ENCODE measurements at places on chromosomes 1 and 21.

- no peak for DNase-seq
Observed at GRCh38 chr1:156153362-156153761, at the start of gene SEMA4A. TSS of gene SEMA4A (plus strand) at chr1:156153585. CDS start at chr1:156154579, 994 bp downstream.

- no peak for DNase-seq
Observed at GRCh38 chr21:41437729-41438128, 11.7 kb downstream of the MX1 start.

- no peak for DNase-seq
Observed at GRCh38 chr1:8679395-8679800, 138.0 kb downstream of the RERE start.

- DNase-seq = no peak
Observed at GRCh38 chr1:53174971-53175913, 21.4 kb upstream of the CPT2 start.

GRCh38 chr1:99751877-99752504 lies 14.4 kb downstream of the FRRS1 start:
- no peak for DNase-seq

DNA sequence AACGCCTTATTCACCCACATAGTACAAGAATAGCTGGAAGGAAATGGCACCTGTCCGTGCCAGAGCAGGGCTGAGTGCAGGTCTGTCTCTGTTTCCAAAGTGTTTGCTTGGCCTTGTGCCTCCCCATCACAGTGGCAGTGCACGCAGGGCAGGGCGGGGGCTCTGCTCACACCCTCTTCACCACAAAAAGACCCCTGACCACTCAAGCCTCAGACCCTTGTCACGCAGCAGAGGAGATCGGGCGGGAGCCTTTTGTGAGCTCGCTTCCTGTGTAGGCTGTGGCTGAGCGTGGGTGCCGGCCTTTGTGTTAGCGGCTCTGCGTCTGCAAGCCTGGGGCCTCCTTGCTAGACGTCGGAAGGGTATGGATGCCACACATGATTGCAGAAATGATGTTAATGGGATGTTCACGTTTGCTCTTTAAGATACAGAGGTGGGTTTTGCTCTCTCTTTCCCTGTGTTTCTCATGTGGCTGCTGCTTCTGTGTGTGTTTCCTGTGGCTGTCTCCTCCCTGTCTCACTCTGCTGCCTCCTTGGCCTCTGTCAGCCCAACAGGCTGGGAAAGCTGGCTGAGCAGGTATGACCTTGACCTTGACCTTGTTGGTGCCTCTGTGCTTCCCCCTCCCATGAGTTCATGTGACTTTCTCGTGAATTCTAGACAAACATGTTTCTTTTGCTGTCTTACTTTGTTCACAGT lies 45.4 kb downstream of the S100B start:
- DNase-seq = peak; percentile 32

DNA sequence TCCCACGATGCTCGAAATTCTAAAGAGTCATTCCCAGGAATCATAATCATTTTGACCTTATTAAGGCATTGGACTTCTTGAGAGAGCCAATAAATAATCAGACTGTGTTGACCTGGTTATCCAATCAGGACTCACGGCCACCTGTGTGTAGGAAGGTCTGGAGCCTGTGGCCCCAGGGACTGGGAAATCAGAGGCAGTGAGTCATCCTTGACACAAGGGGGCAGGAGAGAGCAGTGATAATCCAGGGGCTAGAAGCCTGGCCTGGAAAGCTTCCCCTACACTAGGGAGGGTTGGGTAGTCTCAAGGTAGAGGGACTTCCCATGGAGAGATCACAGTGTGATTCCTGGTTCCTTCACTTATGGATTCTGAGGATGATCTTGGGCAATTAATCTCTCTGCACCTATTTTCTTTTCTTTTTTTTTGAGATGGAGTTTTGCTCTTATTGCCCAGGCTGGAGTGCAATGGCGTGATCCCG lies 4.7 kb downstream of the MR1 start:
- DNase-seq = peak; percentile 35

DNA sequence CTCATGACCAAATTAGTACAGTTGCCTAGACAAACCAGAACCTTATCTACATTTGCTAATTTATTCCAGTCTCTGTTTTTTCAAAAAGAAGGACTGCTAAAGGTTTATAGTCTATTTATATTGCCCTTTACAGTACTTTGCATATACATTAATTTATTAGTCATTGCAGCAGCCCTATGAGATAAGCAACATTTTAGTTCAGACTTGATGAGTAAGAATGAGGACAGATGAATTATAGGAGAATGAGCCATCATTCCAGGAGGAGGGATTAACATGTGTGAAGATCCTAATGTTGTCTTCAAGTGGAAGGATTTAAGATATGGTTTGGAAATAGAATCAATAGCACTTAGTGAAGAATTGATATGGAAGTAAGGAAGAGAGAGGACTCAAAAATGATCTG lies 152.4 kb downstream of the KCTD3 start:
- DNase-seq = no peak

GRCh38 chr1:112057736-112058135 lies 68.3 kb upstream of the KCND3 start:
- DNase-seq = no peak

DNA sequence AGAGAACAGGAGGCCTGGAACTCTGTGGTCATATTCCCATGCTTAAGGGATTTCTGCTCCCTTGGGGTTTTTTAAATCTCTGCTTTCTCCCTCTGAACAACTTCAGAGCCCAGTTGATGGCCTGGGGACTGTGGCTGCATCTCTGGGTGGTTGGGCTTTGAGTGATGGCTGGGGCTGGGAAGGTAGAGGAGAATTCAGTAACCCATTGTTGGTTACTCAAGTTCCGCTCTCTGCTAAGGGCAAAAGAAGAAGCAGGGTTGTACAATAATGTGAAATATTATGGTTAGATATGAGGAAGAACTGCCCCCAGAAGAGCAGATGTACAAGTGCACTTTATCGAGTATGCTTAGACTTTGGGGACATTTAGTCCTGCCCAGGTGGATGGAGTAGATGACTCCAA lies 72.1 kb upstream of the CNTN2 start:
- DNase-seq = no peak

GRCh38 chr1:3402258-3403010 lies 52.0 kb upstream of the ARHGEF16 start:
- DNase-seq = no peak

- no peak for DNase-seq
Observed at GRCh38 chr1:206442101-206442500, 28.2 kb upstream of the IKBKE start.

GRCh38 chr1:40032240-40032891 lies 8.2 kb upstream of the CAP1 start:
- peak; percentile 32 for DNase-seq

DNA sequence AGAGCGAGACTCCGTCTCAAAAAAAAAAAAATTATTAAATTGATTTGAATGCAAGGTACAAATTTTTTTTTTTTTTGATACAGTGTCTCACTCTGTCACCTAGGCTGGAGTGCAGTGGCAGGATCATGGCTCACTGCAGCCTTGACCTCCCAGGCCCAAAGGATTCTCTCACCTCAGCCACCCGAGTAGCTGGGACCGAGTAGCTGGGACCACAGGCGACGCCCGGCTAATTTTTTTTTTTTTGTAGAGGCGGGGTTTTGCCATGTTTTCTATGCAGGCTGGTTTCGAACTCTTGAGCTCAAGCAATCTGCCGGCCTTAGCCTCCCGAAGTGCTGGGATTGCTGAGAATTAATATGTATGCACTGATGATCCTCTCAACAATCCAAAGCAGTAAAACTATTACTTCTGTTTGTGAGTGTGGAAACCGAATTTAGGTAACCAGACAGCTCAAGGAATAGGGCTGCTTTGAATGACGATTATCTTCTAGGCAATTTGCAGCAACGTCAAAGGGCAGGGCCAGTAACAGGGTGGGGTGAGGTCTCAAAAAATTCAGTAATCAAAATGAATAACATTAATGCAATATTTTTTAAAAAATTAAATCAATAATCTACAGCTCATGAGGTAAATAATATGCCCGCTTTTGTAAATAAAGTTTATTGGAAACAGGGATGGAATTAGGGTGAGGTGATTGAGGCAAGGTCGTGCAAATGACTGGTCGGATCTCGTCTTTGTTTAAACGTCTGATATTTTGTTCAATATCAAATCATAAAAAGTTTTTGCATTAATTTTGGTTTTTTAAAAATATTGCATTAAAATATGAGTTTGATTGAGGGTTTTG lies 1.2 kb downstream of the CLSPN start:
- DNase-seq = no peak

- DNase-seq = no peak
Observed at GRCh38 chr1:92458146-92458545, 28.6 kb downstream of the GFI1 start.

DNA sequence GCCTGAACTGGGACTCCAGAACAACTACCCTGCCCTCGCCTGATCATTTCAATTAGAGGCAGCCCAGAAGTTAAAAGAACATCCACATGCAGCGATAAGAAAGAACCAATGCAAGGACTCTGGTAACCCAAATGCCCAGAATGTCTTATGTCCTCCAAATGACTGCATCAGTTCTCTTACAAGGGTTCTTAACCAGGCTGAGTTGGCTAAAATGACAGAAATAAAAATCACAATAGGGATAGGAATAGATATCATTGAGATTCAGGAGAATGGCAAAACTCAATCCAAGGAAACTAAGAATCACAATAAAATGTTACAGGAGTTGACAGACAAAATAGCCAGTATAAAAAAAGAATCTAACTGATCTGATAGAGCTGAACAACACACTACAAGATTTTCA lies 80.1 kb upstream of the PTGFR start:
- DNase-seq = no peak

GRCh38 chr1:167033646-167034045 lies 44.6 kb downstream of the MAEL start:
- DNase-seq = no peak

DNA sequence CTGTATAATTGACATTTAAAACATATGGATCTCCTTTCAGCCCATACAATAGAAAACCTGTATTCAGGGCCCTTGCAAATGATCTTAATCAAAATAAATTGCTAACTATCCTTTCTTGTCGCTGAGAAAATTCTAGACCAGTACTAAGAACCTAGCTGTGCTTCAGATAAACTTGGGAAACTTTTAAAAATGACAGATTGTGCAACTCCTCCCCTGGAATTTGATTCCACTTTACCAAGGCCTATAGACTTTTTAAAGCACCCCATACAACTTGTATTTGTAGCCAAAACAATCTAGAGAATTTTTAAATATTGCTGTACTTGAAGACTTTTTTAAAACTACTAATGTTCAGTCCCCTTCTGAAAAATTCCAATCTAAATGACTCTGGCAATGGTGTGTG lies 51.6 kb downstream of the ZNF644 start:
- DNase-seq = no peak

- DNase-seq = no peak
Observed at GRCh38 chr1:223345720-223346119, 18.3 kb downstream of the SUSD4 start.

DNA sequence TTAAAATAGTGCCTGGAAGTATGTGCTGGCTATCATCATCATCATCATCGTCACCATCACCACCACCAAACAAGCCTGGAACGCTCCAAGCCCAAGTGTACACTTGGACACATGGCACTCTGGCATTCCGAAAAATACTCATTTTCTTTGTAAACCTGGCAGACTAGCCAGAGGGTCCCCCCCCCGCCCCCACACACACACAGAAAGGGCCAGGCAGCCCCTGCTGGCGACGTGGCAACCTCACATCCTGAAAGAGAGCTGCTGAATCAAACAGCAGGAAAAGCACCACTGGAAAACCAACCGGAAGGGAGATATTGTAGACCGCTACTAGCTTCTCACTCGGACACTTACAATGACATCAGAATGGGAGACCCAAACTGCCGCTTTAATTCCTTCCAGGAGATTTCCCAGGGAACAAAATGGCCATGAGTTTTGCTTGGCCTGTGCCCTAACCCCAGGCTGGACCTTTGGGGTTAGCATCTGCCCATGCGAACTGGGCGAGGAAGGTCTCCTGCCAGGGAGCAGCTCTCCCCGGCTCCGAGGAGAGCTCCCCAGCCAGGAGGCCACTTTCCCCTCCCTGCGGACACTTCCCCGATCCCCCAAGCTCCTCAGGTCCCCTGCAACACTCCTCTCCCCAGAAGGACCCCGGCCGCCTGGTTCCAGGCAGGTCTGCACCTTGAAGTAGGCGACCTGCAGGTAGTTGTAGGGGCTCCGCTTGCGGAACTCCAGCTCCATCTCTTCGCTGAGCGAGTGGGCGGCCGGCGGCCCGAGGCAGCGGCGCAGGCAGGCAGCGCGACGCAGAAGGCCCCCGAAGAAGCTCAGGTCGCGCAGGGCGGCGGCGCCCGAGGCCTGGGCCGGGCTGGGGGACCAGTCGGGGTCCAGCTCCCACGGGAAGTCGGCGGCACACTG lies 742 bp downstream of the P3H1 start:
- DNase-seq = peak; percentile 37

DNA sequence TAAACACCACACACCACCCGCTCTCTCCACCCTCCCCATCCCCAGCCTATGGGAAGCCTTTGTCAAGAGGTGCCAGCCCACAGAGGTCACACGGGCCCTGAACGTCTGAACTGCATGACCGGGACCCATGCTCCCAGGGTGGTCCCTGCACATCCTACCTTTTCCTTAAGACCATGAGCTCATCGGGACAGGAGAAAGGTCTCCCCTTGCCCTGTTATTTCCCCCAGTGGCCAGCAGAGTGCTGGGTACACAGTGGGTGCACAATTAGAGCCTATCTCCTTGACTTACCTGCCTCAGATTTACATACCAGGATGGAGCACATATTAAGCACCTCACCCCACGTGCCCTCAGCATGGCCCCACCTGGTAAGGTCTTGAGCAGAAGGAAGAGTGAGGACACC lies 30.9 kb downstream of the ACTA1 start:
- no peak for DNase-seq

GRCh38 chr1:55536545-55536865 lies 321.3 kb upstream of the USP24 start:
- DNase-seq = no peak

DNA sequence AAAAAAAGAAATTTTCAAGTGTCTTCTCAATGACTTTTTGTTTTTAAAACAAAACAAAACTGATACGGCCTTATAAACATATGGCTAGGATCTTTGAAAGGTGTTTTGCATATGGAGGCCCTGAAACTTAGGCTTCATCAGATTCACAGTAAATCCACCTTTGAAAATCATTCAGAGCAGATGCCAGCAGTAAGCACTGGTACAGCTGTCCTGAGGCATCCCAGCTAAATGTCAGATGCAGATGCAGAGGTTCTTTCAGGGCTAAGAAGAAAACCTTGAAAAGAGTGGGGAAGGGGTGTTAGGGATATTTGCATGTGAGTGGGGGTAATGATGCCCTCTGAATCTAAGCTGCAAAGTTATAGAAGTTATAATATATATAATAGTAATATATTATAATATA lies 56.2 kb upstream of the GNG12 start:
- no peak for DNase-seq

GRCh38 chr1:183733715-183734114 lies 71.2 kb upstream of the RGL1 start:
- DNase-seq = no peak

DNA sequence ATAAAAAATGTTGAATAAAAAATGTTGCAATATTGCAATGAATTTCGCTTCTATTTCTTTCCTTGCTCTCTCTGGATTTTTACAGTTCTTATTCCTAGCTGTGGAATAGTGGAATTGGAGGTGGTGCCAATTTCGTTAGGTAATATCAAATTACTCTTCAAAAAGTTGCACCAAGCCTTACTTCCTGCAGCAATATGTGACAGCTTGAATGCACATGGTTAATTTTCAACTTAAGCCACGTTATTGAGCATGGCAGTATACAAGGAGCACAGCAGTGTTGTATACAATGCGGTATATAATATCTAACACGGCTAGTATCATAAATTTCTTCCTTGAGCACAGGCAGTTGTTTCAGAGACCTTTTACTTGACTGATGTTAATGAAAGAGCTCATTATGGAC lies 152.5 kb downstream of the NOS1AP start:
- DNase-seq = no peak
